MV-4-11 (cell line): ENCODE measurements at places on chromosomes 11 and 22.
A peak's percentile ranks its signal among the peaks of the same experiment; 100 is the strongest.

GRCh38 chr11:59857439-59858434, 8.6 kb downstream of the TCN1 start:
- peak; percentile 49 for DNase-seq

DNA sequence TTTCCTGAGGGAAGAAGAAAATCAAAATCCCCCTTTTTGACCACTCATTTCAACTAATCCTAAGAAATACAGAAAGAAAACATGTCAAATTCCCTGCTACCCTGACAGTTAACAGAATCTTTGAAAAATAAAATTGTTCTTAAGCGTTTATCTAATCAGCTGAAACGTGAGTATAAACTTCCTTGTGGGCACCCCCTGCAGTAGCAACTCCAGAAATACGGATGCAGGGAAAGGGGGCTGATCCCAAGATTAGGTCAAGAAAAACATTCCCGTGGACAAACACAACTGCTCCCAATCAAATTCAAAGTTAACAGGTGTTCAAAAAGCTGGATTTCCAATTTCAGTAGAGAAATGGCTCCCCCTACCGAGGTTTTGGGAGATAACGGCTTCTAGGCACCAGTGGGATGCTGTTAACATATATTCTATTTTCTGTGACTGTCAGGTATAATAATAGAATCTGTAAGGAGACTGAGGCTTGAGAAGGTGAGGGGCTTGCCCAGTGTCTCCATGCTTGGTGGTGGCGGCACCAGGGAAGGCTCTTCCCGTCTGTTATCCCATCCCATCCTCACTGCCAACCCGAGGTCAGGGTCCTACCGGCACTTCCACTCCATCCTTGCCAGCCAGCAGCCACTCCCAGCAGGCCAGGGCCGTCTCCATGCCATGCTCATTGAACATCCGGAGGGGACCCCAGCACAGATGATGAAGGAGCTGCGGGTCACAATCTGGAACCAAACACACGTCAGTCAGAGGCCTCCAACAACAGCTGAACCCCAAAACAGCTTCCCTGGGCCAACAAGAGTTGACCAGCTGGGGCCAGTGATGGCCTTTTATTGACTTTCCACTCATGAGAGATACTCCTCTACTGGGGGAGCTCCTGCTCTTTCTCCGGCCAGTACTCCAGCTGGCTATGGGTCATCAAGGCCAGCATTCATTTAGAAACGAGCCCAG, 32.0 kb upstream of the SERPIND1 start:
- DNase-seq: peak; percentile 20

DNA sequence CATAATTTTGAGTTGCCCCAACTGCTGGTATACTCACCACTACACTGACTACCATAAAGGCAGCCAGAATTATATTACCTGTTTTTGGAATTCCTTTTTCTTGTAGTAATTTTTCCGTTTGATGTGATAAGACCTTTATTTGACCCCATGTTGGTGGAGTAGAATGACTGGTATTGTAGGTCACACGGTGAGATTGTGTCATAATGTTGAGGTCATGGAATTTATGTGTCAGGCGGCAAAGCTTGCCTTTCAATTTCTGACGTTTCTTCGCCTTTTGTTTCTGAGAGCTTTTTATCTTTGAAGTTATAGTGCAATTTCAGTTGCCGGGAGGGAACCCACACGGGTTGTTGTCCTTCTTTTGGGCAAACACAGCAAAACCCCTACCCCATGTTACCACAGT, 13.0 kb downstream of the OR52K1 start:
- no peak for DNase-seq

GRCh38 chr11:76798671-76799065, 15.5 kb downstream of the TSKU start:
- DNase-seq: no peak

- DNase-seq: peak; percentile 56
Measured at GRCh38 chr22:25404928-25405816, 159.3 kb upstream of the GRK3 start.

DNA sequence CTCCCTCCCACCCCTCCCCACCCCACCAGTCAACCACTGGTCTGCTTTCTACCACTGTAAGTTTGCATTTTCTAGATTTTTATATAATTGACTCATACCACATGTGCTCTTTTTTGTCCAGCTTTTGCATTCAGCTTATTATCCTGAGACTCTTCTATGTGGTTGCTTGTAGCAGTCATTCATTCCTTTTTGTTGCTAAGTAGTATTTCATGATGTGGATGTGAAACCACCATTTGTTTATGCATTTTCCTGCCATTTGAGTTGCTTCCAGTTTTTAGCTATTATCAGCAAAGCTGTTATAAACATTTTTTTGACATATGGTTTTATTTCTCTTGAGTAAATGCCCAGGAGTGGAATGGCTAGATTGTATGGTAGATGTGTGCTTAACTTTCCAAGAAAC, 77.0 kb upstream of the FGF3 start:
- DNase-seq: no peak
